ENCODE measurements at places on chromosomes 4 and X.

DNA sequence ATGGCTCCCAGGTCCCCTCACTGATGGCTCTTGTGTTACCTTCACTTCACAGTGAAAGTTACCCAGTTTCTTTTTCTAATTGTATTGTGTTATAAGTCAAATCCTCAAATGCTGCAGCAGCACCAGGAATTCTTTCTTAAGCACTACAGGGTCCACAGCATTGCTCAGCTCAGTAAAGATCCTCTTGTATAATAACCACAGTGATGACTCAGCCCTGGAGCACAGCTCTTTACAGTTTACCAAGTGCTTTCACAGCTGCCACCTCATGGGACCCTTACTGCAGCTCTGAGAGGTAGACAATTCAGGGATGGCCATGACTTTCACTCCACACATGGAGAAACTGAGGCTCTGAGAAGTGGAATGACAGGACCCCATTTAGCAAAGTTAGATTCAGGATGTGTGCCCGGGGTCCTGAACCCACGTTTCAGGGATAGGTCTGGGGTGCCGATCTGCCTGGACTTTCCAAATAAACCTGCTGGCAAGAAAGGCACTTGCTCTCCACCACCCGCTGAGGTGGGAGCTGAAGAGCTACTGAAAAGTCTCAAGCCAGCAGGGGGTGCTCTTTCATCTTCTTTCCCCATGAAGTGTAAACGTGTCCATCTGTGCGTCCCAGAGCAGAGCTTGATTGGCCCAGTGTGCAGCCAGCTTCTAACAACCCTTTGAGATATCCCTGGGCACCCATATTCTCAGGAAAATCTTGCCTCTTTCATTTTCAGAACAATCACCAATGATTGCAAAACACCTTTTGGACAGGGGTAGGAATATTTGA lies 35.7 kb upstream of the GABRQ start:
- DNase-seq: no peak

DNA sequence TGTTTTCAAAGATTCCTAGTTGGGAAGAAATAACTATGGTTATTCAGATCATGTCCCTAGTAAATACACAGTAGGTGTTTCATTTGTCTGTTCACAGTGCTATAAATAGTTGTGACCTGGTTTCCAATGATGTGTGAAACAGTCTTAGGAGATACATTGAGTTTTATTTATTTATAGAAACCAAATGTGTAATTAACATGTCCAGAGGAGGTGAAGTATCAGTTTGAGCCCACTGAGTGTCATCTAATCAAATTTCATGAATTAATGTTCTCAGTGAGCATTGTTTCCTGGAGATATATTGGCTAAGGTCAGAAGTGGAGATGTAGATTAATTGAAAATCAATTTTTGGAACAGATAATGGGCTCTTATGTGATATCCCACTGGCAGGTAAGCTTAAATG lies 996.3 kb downstream of the FSTL5 start:
- no peak for DNase-seq

DNA sequence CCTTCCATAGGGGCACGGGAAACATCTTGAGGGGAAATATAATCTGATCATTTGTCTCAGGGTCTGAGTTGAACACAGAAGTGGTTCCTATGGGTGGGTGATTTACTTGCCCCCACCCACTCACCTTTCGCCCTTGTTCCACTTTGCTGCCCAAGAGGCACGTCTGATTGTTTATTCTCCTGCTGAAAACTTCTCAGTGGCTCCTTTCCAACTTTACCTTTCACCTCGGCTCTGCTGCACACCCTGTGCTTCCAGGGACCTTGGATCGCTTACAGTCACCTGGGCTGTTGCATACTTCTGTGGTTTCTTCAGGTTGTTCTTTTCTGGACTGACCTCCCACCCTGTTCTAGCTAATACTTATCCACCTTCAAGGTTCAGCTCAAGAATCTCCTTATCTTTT lies 213.4 kb upstream of the JADE1 start:
- no peak for DNase-seq

GRCh38 chr4:184331268-184331995 lies 113.8 kb upstream of the ENPP6 start:
- no peak for DNase-seq

DNA sequence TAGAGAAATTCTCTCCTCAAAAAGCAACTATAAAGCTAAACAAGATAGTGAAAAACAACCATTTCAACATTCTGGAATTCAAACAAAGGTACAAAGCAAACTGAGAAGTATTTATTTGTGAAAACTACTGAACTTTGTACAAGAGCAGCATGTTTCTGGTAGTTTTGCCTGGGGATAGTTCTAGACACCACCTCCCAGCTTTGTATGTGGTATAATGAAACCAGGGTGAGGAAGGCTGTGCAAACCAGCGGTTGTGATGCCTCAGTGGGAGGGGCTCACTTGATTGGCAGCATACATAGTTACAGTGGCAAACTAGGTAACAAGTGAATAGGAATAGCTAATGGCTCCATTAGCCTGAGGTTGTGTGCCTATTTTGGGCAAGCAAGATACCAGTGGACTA lies 18.6 kb upstream of the FRMD7 start:
- no peak for DNase-seq

- DNase-seq: no peak
Measured at GRCh38 chr4:53361451-53361850, 4.4 kb downstream of the SCFD2 start.

DNA sequence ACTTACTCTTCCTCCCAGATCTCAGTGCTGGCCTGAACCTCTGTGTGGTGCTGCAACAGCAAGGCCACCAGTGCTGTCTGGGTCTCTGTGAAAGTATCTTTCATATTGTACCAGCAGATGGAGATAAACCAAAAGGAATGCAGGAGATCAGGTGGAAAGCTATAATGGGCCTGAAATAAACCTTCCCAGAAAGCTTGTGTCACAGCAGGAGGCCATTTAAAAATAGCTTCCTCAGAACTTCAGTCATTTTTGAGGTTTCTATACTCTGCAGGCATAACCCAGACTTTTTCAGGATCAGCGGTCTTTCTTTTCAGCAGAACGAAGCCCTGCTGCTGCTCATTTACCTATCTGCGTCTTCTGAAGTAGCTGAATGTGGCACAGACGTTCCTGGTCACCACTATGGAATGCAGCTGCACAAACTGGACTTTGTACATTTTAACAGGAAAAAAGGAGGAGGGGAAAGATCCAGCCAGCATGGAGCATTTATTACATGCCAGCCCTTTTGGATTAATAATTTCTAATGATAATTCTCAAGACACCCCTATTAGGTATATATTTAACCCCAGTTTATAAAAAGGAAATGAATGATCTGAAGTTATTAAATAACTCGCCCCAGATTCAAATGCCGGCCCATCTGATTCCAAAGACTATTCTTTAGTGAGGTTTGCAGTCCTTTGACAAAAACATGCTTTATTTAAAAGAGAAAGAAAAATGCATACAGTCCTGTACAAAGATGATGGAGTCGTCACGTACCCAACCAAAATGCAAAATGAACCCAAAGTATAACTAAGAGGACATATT lies 119.7 kb downstream of the NFKB1 start:
- no peak for DNase-seq

- DNase-seq: peak; percentile 67
Measured at GRCh38 chr4:112321776-112322684, 24.9 kb downstream of the ALPK1 start.

DNA sequence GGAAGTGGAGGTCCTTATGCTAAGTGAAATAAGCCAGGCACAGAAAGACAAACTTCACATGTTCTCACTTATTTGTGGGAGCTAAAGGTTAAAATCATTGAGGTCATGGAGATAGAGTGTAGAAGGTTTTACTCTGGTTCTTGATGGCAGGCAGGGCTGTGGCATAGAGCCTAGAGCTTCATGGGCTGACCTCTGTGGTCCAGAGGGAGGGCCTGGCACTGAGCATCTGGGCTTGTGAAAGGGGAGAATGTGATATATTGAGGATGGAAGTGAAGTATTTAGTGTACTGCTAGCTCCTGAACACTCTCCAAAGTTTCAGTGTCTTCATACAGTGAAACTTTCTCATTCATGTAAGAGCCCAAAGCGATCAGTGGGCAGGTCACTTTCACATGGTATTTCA lies 71.3 kb upstream of the ANXA3 start:
- DNase-seq: no peak

DNA sequence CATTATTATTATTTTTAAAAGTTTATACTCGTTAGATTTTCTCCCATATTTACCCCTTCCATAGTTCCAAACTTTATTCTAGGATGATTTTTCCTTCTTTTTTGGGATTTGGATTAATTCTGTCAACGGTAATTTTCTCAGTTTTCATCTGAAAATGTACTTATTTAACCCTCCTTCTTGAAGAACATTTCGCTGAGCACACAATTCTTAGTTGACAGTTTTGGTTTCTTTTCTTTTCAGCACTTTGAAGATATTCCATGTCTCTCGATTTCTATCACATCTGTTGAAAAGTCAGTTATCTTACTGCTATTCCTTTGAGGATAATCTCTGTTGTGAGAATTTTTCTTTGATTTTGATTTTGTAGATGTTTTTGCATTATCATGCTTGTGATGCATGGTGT lies 85.2 kb downstream of the SCLT1 start:
- DNase-seq: no peak

DNA sequence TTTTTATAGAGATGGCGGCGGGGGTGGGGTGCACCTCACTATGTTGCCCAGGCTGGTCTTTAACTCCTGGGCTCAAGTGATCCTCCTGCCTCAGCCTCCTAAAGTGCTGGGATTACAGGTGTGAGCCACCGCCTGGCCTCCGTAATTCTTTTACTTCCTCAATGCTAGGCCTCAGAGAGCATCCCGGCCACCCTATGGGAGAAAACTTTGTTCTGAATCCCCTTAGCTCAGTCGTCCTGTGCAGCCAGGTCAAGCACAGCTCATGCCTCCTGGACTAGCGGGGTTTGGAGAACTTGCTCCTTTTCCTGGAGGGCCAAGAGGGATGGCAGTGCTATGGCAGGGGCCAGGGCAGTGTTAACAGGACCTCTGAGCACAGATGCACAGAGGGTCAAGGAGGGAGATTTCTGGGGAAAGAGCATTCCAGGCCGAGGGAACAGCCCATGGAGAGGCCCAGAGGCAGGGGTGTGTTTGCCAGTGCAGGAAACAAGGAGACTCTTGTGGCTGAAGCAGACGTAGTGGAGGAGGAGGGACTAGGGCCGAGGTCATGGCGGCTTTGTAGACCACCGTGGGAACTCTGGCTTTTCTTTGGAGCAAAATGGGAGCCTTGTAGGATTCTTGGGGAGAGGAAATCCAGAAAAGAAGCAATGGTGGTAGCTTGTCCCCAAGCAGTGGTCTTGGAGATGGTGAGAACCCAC lies 9.8 kb upstream of the TNIP2 start:
- no peak for DNase-seq

DNA sequence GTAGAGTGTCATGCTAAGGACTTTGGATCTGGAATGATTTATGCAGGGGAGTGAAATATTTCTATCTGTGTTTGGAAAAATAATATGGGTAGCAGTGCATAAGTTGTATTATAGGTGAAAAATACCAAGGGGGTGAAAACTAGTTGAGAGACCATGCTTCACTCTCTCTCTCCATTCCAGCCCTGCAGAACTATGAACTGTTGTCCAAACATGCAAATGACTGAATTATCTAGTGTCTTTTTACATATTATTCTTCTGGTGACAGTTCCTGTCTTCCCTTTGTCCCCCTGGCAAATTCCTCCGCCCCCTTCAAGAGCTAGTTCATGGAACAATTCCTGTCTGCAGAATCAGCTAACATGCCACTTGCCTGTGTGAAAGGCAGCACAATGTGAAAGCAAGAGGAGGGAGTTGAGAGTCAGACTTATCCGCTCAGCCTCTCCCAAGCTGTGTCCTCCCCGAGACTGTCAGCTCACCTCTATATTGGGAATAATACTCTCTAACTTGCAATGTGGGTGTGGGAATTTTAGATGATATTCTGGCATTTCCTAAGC lies 2.3 kb downstream of the PF4 start:
- DNase-seq: no peak

DNA sequence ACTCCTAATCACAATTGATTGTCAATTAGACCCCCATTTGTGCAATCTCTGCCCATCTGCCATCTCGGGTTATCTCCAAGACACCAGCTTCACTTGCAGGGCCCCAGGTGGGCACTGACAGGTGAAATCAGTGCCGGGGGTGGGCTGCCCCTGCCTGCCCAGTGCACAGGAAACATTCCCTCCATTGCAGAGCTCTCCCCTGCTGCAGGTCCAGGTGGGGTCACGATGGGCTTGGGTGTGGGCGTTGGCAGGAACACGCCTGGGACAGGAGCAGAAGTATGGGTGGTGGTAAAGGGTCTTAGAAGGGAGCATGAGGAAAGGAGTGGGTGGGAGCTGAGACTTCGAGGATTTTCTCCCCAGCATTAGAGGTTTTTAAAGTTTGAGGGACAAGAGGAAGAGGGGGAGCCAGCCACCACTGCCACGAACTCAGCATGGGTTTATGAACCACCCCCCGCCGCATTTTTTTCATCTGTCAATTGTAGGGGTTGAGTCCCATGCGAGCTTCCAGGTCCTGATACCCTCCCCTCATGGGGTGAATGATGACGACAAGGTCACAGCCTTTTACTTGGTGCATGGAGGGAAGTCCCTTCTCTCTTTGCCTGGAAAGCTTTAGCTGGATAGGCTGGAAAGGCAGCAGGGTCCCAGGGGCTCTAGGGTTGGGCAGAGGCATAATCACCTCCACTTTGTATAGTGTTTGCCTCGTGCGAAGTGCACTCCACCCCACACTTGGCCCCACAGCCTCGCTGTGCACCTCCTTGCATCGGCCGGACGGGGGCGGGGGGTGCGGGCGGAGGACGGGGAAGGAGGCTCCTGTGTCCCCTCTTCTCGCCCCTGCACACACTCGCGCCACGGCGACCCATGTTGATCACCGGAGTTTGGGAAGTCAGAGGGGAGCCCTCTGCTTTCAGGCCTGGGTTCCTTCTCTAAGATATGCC lies 3.5 kb upstream of the NKX1-1 start:
- DNase-seq: no peak

- no peak for DNase-seq
Measured at GRCh38 chrX:19855700-19856381, 31.6 kb downstream of the SH3KBP1 start.

DNA sequence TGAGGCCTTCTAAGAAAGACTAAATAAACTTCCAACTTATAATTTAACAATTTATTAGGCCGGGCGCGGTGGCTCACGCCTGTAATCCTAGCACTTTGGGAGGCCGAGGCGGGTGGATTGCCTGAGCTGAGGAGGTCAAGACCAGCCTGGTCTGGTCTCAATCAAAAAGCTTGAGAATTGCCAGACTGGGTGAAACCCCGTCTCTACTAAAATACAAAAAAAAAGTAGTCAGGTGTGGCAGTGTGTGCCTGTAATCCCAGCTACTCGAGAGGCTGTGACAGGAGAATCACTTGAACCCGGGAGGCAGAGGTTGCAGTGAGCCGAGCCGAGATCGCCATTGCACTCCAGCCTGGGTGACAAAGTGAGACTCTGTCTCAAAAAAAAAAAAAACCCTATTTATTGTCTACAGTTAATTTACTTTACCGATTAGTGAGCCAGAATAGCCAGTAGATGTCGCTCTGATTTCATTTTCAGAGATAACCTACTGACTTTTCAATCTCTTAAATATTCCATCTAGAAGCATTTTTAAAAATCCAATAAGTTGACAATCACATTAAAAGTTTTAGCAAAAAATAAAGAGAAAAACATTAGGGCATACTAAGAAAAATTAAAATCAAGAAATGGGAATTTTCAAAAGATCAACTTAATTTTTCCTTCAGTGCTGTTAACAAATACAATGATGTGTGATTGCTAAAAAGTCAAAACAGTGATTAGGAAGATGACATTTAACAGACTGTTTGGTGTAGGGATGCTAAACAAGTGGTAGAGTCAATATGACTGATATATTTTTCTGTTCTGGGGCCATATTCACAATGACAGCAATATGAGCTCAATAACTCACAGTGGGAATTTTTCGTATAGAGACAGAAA lies 4.3 kb upstream of the SHROOM3 start:
- no peak for DNase-seq

GRCh38 chrX:73206366-73206765 lies 8.3 kb downstream of the NAP1L2 start:
- DNase-seq: no peak
